ENCODE measurements at places on chromosomes 3 and 15.

DNA sequence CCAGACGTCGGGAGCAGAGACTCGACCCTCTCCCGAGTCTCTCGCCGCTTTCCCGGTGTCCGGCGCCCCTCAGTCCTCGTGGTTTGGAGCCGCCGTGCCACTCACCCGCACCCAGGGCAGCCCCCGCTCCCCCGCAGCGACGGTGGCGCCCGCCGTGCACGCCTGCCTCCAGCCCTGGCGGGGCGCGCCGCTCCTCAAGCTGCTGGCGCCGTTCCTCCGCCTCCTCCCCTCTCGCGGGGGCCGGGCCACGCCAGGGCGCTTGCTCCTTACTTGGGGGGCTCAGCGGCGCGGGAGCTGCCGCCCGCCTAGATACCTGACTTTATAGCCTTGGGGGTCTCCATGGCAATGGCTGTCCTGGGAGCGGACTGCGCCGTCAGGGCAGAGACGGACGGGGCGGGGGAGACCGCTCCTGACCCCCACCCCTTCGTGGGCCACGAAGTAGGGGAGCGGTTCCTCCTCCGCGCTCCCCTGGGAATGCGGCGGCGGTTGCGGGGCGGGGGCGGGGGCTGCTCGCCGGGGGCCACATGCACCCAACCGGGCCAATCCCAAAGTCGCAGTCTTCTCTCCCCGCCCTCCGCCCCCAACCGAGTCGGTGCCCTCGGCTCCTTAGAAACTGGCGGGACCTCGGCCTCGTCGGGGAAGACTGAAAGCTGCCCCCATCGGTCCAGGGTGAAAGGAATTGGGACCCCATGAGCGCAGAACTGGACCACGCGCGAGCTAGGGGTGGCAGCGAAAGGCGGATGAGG is at the start of gene ANKRD63:
Gene ANKRD63 (minus strand): TSS at position 196 of the 746 bp plus-strand sequence. CDS start 478 bp downstream, outside the sequence.
- no peak for DNase-seq

DNA sequence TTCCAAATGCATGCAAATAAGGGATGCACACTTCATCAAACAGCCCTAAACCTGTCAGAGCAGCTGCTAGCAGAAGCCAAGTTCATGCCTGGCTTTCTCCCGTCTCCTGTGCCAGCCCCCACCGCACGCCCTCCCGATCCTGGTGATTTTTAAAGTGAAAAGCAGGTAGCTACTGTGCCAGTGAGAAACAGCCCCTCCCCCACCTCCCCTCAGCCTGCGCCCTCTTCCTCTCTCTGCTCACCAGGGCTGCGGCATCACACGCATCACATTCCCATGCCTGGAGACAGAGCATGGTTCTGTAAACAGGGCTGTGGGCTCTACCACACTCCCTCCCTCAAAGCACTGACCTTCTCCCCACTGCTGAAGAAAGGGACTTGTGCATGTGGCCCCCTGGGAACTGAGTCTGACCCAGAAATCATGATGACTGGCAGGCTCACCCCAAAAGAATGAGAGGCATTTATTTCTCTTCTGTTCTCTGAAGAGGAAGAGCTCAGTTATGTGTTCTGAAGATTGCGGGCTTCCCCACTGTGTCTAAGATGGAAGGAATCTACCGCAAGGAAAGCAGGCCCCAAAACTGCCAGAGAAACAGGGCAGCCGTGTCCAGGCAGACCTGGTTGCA is 14.5 kb upstream of the SLC6A1 start:
- DNase-seq, result no peak

DNA sequence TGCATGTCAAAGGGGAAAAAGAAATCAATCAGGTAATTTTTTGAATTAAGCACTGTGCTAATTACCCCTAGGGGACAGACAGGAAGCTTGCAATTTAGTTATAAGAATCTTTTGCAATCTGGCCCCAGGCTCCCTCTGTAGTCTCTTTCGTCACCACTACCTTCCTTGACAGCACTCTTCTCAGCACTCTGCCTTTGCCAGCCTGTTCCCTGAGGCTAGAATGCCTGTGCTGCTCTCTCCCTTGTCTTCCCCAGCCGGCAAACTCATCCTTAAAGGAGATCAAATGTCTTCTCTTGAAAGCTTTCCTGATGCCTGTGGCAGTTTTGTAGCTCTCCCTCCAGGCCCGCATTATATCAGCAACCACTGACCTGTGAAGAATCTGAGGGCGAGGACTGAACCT is 32.4 kb upstream of the PRTG start:
- DNase-seq, result no peak

DNA sequence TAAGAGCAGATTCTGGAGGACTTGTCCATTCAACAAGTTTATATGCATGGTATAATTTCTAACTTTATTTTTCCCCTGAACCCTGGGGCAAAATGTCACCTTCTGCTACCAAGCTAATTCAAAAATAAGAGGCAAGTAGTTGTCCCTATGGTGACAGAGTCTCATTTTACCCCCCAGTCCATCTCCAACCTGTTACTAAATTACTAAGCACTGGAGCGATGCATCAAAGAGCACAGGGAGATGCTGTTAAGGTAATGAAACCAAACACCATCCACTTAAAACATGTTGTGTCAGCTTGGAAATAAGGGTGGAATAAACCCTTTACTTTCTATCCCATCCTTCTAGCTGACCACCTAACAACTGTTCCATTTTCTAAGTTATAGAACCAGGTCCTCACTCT is 417.4 kb upstream of the ATP11B start:
- DNase-seq, result no peak

DNA sequence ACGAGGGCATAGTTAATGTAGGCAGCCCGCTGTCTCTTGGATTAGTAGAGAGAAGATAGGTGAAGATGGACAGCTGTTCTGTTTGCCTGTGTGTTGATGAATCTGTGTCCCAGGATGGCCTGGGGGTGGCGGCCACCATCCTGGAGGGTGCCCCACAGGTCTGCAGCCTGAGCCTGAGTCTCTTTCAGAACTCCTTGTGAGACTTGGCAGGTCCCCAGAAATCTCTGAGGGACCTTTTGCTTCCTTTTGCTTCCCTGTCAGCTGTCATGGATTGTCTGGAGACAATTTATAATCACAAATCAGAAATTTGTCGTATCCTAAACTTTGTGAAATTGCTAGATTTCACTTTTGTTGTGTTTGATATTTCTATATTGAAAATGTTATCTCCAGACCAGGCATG is 17.4 kb downstream of the FAN1 start:
- DNase-seq, result no peak

- DNase-seq, result no peak
Observed at GRCh38 chr3:24830230-24831152, 335.8 kb upstream of the THRB start.

DNA sequence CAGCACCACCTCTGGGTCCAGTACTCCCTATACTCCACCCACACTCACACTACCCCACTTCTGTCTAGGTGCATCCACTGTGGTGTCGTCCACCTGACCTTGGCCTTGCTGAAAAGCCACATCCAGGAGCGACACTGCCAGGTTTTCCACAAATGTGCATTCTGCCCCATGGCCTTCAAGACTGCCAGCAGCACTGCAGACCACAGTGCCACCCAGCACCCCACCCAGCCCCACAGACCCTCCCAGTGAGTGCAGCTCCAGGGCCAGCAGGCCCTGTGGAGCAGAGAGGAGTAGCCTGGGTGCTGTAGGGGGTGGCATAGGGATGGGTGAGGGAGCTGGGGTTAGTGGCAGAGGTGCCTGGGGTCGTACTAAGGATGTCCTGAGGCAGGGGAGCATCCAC is 19.4 kb upstream of the ALPK3 start:
- DNase-seq, result no peak

DNA sequence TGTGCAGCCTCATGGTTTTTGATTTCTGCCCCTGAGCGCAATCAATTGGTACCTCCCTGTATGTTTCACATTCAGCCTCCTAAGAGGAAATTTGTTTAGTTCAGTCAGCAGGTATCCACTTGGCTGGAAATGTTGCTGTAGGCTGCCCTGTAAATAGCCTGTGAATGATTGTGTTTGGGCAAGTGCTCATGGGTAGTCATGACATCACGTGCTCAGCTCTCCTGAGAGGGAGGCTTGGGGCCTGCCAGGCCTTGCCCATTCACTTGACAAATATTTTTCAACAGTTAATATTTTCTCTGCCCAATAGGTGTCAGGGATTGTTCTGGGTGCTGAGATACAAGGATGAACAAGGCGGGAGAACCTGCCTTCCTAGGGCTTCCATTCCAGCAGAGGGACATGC is 13.3 kb downstream of the HRH1 start:
- no peak for DNase-seq

- DNase-seq, result no peak
Observed at GRCh38 chr3:5485427-5485826, 297.9 kb downstream of the EDEM1 start.

DNA sequence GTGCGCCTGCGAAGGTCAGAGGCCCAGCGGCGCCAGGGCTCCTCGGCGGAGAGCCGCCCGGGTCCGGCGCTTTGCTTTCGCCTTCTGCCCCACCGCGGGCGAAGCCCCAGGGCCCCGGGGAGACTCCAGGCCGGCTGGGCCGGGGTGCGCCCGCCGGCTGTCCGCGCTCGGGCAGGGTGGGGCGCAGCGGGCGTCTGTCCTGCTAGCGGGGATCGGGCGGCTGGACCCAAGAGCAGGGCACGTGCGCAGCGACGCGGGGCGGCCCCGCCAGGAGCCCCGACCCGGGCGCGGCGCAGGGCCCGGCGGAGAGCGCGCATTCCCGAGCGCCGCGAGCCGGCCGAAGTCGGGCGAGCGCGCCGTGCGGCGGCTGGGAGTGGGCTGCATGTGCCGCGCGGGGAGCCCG is 569 bp upstream of the ALDH1A3 start:
- no peak for DNase-seq

GRCh38 chr3:126654571-126655383 is at the start of gene TXNRD3:
Gene TXNRD3 (minus strand): TSS chr3:126655124.
- DNase-seq, result no peak

DNA sequence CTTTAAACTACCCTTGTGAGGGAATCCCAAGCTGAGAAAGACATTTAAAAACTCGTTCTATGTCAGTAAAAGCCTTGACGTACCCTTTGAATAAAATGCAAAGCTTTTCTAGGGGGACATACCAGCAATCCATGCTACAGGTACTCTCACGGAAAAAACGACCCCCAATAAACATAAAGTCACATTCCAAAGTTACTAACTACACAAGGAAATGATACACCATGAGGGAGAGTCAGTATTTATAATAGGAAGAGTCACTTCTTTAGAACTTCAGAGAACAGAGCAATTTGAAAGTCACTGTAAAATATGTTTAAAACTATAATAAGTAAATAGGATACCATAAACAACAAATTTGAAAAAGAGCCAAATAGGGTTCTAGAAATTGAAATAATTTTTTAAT is 63.2 kb downstream of the CFAP20DC start:
- DNase-seq, result no peak

DNA sequence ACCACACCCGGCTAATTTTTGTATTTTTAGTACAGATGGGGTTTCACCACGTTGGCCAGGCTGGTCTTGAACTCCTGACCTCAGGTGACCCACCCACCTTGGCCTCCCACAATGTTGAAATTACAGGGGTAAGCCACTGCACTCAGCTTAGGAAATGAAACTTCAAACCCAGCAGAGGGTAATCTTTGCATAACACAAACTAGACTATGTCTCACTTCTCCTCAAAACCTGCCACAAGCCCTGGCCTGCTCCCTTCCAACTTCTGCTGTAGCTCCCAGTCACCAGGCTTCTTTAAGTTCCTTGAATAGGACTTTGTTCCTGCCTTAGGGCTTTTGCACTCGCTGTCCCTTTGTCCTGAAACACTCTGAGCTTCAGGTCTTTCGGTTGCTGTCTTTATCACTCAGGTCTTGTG is 39.2 kb upstream of the SEMA4B start:
- DNase-seq, result no peak

DNA sequence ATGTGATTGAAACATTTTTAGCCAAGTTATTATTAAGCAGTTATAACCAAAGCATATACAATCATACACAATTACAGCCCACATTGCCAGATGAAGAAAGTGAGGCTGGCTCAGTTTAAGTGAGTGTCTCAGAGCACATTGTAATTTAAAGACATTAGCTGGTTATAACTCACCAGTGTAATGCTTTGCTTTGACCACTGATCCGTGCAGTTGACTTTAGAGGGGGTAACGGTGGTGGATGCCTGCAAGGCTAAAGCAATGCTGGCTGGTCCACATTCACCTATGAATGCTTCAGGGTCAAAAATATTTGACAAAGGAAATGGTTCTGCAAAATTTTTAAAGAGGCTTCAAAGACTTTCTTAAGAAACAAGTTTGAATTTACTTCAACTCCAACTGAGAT is 1.2 kb downstream of the C3orf85 start:
- DNase-seq, result no peak

DNA sequence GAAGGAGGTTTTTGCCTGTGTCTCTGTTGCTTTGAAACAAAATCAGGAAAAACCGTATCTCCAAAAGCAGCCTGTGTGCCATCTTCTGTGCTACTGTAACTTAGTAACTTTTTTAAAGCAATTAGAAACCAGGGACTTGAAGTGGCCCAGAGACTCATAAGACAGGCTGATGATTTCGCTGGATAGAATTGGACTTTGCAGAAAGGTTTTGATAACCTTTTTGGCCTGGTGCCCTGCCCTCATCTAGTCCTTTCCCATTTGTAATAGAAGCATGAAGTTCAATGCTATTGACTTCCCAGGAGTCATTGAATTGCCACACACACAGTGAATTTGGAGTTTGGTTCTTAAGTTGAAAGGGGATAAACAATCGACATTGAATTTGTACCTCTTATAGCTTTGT is 157.2 kb downstream of the PTPRG start:
- no peak for DNase-seq

GRCh38 chr3:159472611-159473010 is 516.0 kb upstream of the IL12A start:
- no peak for DNase-seq

- no peak for DNase-seq
Observed at GRCh38 chr3:137349557-137350348, 392.0 kb downstream of the IL20RB start.

DNA sequence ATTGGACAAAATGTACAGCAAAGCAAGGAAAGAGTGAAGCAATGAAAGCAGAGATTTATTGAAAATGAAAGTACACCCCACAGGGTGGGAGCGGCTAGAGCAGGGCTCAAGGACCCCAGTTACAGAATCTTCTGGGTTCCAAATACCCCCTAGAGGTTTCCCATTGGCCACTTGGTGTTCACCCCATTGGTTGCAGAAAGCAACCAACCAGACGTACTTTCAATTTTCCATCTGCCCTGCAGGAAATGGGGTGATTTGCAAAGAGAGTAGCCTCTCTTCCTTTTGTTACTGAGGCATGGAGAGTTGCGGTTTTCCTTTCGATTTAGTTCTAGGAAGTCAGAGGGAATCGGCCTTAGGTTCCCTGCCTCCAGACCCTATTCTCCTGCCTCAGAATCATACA is 2.4 kb downstream of the PML start:
- no peak for DNase-seq

DNA sequence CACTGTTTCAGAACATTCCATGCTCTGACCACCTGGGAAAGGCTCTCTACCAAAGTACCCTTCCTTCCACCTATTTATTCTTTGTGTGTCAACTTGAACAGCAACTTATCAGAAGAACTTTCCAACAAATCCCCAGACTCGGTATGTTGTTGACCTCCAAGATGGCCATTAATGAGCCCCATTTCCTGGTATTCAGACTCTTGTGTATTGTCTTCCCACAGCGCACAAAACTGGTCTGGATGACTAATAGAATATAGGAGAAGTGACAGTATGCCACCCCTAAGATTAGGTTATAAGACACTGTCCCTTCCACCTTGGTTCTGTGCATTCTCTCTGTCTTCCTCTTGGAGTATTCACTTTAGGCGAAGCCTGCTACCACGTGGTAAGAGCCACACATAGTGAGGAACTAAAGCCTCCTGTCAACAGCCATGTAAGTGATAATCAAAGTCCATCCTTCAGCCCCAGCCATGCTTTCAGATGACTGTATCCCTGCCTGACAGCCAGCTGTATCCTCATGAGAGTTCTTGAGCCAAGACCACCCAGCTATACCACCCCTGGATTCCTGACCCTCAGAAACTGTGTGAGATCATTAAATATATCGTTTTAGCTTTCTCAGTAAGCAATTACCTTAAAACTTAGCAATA is 481.7 kb downstream of the MAGI1 start:
- no peak for DNase-seq

Data from NCI-H446 treated with DMSO at 0.1 percent for 48 hours (cell line).